ENCODE measurements at places on chromosomes 5 and 9.

- DNase-seq = no peak
These were observed 349.2 kb upstream of the RORB start for GRCh38 chr9:74147906-74148305.

DNA sequence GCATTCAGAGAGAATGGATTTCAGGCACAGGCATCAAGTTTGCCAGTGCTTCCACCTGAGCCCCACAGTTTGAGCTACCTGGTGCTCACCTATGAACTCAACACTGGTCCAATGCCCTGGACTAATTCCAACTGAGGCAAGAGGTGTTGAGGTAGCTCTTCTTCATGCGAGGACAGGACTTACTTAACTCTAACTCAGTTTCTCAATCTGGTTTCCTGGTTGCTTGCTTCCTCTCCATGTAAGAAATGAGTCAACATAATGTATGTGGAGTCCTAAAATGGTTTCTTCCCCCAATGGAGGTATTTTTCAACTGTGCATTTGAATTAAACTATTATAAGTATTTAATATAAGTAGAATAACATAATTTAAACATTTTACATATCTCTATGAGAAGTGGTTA is 523.6 kb upstream of the DAB2 start:
- DNase-seq = no peak

DNA sequence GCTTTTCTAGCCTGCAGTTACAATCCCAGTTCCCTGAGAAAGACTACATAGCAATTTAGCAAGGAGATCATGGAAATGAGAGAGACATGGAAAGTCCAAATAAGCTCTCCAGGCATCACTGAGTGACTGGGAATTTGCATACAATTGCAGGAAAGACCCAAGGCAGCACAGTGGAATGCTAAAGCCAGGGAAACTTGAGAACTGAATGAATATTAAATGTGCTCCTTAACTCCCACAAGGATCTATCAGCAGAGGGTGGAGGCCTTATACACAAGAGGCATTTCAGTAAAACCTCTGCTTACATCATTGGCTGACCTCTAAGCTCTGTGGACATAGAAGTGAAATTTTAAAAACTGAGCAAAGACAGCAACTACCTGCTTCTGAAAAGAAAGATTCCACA is 355.6 kb upstream of the DAB2 start:
- DNase-seq = no peak

DNA sequence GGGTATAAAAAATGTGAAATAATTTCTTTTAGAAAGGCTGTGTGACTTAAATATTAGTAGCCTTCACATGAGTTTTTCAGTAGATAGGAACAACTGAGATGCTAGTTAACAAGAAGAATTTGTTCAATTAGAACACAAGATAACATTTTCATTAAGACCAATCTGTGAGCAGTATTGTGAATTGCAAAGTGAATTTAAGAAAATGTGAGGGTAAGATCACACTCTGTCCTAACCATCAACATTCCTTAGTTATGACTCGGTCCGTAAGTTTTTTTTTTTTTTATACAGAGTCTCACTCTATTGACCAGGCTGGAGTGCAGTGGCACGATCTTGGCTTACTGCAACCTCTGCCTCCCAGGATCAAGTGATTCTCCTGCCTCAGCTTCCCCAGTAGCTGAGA is 180.2 kb upstream of the EGFLAM start:
- no peak for DNase-seq

GRCh38 chr5:23289162-23289561 is 218.2 kb upstream of the PRDM9 start:
- DNase-seq = no peak

DNA sequence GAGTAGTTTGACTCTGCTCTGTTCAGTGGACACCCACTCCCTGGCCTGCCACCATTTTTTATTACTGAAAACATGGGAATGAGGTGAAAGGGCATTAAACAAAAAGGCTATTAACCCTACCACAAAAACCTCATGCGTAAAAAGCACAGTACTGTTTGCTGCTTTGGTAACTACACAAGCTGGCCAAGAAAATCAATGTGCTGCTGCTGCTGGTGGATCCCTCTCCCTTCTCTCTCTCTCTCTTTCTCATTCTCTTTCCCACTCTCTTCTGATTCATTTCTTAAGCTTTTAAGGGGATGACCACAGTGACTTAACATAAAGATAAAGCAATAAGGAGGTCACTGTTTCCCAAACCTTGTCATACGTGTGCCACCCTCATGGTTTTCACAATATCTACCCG is 183.2 kb upstream of the TBC1D2 start:
- no peak for DNase-seq

- DNase-seq = no peak
These were observed 13.6 kb downstream of the ARHGAP26 start for GRCh38 chr5:142783601-142784341.

DNA sequence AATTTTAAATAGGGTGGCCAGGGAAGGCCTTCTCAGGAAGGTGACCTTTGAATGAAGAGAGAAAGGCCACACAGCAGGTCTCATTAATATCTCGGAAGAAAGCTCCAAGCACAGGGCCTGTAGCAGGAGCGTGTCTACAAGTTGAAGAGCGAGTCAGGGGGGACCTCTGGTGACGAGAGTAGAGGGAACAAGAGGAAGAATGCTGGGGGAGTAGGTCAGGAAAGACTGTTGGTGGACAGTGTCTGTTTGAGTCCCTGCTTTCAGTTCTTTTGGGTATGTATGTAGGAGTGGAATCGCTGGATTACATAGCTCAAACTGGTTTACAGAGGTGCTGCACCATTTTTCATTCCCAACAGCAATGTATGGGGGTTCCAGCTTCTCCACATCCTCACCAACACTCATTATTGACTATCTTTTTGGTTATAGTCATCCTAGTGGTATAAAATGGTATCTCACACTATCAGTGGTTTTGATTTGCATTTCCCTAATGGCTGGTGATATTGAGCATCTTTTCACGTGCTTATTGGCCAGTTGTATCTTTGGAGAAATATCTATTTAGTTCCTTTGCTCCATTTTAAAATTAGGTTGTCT is 55.8 kb downstream of the NUP214 start:
- DNase-seq = no peak

GRCh38 chr5:125882061-125882460 is 541.1 kb upstream of the GRAMD2B start:
- no peak for DNase-seq

DNA sequence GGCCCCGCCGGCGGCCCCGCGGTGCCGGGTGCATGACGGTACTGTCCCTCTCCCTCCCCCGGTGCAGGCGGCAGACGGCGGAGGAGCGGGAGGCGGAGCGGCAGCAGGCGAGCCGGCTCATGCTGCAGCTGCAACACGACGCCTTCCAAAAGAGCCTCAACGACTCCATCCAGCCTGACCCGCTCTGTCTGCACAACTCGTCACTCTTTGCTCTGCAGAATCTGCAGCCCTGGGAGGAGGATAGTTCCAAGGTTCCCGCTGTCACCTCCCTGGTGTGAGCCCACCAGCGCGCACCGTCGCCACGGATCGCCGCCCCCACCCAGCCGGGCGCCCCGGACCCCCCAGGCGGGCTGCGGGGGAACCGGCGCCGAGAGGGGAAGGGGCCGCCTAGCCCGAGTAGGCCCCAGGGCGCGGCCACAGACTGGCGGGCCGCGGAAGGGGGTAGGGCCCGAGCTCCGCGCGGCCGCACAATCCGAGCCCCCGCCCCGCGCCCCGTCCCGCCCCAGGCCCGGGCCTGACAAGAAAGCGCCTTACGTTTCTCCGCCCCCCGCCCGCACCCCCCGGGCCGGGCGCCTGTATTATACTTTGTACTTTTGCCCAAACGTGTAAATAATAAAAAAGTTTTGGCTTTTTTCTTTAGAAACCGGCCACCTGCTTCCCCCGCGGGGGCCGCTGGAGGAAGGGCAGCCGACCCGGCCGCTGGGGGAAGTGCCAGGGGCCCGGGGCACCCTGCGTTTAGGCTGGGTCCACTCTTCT is 2.5 kb downstream of the TLX3 start:
- DNase-seq = no peak

- no peak for DNase-seq
These were observed 31.2 kb downstream of the KCNMB1 start for GRCh38 chr5:170357955-170358444.

DNA sequence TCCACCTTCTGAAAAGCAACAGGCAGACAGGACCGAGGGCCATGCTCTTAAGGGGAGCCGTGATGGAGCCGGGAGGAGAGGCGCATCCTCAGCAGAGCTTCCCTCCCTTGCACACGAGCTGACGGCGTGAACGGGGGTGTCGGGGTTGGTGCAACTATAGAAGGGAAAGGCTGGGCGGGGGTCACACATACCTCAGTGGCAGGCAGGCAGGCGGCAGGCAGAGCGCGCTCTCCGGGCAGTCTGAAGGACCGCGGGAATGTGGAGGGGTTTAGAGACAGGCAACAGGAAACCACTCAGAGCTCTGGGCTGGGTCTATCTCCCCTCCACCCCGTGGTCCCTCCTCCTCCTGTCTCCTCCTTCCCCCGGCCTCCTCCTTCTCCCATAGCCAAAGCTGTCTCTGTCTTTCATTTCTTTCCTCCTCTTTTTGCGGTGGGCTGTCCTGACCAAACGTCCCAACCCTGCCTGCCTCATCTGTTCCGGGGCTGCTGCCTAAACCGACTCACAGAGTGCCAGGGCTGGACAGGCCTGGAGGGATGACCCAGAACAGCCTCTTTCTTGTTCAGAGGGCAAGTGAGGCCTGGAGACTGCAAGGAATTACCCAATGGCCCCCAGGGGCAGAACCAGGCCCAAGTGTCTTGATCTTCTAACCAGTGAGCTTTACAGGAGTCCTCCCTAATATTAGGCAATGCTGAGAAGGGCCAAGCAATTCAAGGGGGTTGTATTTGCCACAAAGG is at the start of gene SPARC:
TSS of gene SPARC (minus strand) at position 242 of the 734 bp plus-strand sequence. CDS start 10,727 bp downstream, outside the sequence.
- DNase-seq = peak; percentile 90

DNA sequence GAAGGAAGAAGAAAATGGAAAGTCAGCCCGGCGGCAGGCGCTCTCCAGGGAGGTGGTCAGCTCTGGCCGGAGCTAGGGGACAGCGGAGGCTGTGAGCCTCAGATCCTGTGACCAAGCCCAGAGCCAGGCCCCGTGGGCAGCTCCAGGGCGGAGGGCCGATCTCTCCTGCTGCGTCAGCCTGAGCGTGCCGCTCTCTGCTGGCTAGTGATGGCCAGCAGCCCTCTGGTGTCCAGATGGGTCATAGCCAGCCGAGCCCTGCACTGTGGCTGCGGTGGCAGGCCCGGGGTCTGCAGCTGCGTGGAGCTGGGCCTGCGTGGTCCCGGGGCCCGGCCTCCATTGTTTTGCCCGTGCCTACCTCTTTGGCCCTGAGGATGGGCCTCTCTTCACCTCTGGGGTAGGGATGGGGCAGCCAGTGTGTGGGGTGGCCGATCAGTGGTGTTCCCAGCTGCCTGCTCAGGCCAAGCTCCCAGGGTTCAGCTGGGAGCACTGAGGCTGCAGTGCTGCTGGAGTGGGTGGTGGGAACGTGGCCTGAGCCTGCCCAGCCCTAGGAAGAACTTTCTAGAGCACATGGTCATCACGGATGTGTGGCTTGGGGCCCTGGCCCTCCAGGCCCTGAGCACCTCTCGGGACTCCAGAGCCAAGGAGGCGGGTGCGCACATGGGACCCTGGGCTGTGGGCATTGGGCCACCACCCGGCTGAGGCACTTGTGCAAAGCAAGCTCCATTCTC is 17.1 kb upstream of the NRARP start:
- DNase-seq = no peak

DNA sequence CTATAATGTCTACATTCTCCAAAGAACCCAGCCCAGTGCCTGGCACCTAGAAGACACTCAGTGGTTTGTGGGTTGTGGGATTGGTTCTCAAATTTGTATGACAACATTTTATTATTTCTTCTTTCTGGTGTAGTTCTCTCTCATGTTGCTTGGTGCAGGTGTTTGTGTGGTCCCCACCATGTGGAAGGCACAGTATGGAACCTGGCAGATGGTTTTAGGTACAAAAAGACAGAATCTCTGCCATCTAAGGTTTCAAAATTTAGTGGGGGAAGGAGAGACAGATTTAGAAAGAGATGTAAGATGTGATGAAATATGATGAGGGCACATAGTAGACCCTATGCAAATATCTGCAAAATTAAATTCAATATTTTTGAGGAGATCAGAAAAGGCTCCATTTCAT is 323.8 kb downstream of the CDK5RAP2 start:
- DNase-seq = no peak

- DNase-seq = peak; percentile 36
These were observed 1078.3 kb downstream of the CDH12 start for GRCh38 chr5:21774801-21775200.

DNA sequence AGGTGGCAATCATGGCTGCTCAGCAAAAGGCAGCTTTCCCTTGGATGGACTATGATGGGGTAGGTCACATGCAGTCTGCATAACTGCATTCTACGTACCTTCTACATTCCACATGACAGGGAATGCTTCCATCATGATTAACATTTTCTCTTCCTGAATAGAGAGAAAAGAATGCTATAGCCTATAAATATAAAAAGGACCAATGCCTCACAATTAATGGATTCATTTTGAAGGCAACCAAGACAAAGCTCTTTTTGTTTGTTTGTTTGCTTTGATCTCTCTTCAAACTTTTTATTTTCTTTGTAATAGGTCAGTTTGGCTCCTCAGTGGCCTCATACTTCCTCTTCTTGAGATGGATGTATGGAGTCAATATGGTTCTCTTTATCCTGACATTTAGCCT is 201.3 kb downstream of the ALDH1A1 start:
- DNase-seq = no peak

DNA sequence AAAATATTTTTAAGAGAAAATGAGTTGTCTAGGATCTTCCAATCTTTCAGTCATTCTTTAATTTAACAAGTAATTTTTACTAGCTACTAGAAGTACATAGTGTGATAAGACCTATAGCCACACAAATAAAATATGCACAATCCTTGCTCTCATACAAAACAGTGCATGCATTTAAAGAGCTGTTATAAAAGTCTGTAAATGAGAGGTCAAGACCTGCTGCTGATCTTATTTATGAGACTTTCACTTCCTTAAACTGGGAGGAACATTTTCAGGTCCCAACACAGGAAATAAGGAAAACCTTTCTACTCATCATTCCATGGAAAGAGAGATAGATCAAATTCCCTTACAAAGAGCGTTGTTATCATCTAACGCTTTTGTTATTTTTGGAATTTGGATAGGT is 54.2 kb upstream of the PAM start:
- no peak for DNase-seq

GRCh38 chr5:121500310-121500709 is 351.4 kb upstream of the FTMT start:
- no peak for DNase-seq

GRCh38 chr5:95615164-95615467 is 4.8 kb upstream of the GPR150 start:
- DNase-seq = no peak

- peak; percentile 50 for DNase-seq
These were observed 1.8 kb upstream of the NR3C1 start for GRCh38 chr5:143405063-143405848.

DNA sequence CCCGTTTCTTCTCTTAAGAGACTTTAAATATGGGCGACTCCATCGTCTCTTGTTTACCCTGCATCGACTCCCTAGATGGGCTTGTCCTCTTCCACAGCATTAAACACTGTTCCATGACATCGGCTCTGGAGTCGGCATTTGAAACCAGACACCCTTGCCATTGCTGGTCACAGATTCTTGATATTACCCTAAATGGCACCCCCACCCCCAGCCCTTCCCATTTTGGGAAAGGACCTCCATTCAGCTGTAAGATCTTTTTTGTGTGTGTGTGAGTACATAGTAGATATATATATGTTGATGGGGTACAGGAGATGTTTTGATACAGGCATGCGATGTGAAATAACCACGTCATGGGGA is 51.1 kb upstream of the SH3PXD2B start:
- DNase-seq = no peak

- no peak for DNase-seq
These were observed 279.0 kb downstream of the MLLT3 start for GRCh38 chr9:20343325-20343724.

Data from AG04450 (cell line).